ENCODE measurements at places on chromosomes 3 and 15.

GRCh38 chr15:40940296-40940801 is 11.2 kb downstream of the DLL4 start:
- no peak for DNase-seq

GRCh38 chr3:3991598-3991997 is 192.4 kb downstream of the LRRN1 start:
- no peak for DNase-seq

- DNase-seq, result no peak
Measured at GRCh38 chr15:70299931-70300869, 202.5 kb upstream of the TLE3 start.

GRCh38 chr3:170469151-170470062 is 50.7 kb downstream of the CLDN11 start:
- peak; percentile 83 for DNase-seq

DNA sequence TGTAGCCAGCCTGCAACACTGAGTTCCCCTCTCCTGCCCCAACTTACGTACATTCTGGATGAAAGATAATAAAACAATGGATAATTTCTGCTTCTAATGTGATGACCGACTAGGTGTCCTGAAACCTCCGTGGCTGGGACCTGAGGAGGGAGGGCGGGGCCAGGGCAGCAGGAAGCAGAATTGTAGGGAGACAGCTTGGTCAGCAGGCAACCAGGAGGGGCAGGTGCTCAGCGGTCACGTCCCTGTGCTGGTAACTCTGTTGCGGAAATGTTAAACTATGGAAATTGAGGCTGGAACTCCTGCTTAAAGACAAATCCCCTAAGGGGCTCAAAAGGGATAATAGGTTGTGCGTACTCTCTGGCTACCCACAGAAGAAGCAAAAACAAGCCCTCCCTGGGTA is 30.4 kb downstream of the SLC6A20 start:
- DNase-seq, result no peak

GRCh38 chr15:85826756-85827515 is 32.2 kb upstream of the KLHL25 start:
- no peak for DNase-seq

- no peak for DNase-seq
Measured at GRCh38 chr3:151630035-151630434, 103.7 kb upstream of the AADACL2 start.

DNA sequence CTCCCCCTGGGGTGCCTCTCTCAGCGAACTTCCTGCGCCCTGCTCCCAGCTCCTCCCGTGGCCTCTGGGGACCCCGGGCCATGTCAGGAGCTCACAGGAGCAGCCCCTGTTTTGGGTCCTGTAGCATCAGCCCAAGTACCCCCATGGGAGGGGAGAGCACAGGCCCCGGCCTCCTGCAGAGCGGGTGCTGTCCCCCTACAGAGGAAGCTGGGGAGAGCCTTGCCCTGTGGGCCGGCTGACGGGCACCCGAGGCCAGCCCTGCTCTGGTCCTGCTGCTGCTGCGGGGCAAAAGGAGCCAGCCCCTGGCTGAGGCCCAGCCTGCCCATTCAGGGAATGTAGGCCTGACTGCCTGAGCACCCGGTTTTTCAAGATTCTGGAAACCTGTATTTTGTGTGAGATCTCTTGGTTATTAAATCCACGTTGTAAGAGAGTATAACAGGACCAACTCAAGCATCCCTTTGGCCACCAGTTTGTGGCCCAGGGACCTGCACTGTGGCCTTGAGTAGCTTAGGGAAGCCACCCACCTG is 12.4 kb downstream of the PLXNA1 start:
- peak; percentile 51 for DNase-seq

GRCh38 chr3:135539351-135539750 is 426.2 kb upstream of the PPP2R3A start:
- no peak for DNase-seq

DNA sequence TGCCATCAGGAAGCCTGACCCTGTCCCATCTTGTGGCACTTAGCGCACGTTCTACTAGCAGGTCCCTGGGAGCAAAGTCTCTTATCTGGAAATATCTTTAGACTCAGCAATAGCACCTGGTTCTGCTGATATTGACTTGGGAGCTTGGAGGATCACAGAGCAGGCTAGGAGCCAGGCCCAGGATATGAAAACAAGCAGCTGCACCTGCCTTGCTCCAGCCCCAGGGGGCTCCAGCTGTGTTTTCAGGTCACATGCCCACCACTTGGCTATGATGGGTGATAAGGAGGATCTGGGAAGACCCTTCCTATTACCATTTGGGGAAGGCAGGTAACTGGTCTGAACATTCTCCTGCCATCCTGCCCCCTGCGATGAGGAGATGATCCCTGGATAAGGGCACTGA is 87.8 kb downstream of the C3orf70 start:
- DNase-seq, result no peak

- no peak for DNase-seq
Measured at GRCh38 chr3:148266341-148266740, 431.4 kb upstream of the AGTR1 start.

DNA sequence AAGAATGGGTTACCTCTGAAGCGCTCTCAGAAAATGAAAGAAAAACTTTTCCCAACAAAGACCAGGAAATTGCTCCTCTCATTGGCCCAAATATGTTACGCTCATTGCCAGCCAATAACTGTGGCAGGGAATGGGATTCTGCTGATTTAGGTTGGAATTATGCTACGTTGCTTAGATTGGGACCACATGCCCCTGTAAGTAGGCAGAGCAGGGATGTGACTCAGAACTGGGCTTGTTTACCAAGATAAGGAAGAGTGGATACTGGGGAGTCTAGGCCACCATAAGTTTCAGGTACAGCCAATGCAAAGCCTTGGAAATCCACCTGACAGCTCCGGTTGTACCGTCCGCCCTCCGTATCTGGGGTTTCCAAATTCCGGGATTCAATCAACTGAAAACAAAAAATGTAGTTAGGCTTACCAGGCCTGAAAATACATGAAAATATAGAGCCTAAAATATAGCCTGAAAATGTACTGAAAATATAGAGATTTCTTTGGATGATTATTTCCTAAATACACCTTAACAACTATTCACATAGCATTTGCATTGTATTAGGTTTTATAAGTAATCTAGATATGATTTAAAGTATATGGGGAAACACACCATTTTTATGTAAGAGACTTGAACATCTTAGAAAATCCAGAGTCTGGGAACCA is 1.5 kb upstream of the TCF12 start:
- DNase-seq, result no peak

Measured in urinary bladder (tissue), 4 donors.